ENCODE measurements at places on chromosomes 7 and 10. TPM values are rescaled to one million over a fixed set of nuclear protein-coding genes. Genes with fewer than 3 reads are reported as not detected.

The OR2A7 gene
- not detected for total RNA-seq

The DLD gene
- 69.1 TPM for total RNA-seq

The NACAD gene
- 1.4 TPM for total RNA-seq

The CYREN gene
- 39.5 TPM for total RNA-seq

The FXYD4 gene
- not detected for total RNA-seq

The C7orf57 gene
- total RNA-seq = 1.2 TPM

The HOXA3 gene
- total RNA-seq = 0.96 TPM

The PRLHR gene
- total RNA-seq = 1.4 TPM

The UPK3BL2 gene
- 21.9 TPM for total RNA-seq

The CFTR gene
- total RNA-seq = 6.3 TPM
